ENCODE measurements at places on chromosomes 16 and 17.

- DNase-seq, result no peak
Measured at GRCh38 chr17:48816438-48816773, 623 bp downstream of the TTLL6 start.

DNA sequence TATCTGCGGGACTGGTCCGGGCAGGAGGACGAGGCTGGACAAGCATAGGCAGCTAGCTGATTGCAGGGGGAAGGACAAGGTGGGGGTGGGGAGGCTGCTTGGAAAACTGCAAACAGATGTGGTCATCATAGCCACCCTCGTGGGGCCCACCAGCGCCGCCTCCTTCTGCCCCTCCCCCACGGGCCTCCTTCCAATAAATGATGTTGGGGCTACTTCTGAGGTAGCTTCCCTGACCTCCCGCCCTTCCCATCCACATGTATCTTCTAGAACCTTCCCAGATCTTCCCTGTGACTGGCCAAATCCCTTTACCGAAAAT is 12.3 kb upstream of the CDC42EP4 start:
- DNase-seq, result peak; percentile 40

DNA sequence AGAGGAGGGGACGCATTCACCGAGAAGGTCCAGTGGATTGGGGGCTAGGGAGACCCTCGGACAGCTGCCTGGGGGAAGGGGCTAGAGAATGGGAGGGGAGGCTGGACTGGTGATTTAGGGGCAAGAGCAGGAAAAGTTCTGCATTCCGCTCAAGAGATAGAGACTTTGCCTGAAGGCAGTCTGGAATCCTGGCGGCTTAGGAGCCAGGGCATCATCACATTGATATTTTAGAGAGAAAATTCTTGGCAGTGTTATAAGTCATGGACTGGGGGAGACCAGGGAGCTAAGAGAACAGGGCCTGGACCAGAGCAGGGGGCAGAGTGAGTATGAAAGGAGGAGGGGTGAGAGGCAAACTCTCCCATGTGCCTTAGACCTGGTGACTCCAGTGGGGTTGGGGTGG is 35.8 kb downstream of the MSI2 start:
- DNase-seq, result no peak

DNA sequence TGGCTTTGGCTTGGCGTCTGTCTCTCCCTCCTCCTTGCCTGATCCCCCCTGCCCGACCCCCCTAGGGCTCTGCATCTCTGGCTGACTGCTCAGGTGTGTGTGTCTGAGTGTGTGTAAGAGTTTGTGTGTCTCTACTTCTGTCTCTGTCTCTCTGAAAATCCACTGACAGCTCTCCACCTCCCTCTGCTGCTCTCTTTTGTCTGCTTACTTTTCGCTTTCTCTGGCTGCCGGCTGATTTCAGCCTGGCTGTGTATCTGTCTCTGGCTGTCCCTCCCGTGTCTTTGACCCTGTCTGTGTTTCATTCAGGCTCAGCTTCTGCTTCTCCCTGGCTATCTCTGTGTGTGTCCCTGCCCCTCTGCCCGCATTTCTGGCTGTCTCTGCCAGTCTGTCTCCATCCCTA is 3.8 kb upstream of the SPEM1 start:
- no peak for DNase-seq

DNA sequence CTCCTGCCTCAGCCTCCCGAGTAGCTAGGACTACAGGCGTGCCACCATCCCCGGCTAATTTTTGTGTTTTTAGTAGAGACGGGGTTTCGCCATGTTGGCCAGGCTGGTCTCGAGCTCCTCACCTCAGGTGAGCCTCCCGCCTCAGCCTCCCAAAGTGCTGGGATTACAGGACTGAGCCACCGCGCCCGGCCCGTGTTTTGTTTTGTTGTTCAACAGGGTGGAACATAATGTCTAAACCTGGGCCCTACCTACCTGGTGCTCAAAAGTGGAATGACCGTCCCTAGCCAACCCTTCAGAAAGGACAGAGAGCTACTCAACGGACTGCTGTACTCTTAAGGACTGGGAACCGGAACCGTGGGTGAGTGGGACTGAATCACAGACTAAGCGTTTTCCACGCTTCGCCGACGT is 772 bp upstream of the KIF22 start:
- DNase-seq, result no peak

DNA sequence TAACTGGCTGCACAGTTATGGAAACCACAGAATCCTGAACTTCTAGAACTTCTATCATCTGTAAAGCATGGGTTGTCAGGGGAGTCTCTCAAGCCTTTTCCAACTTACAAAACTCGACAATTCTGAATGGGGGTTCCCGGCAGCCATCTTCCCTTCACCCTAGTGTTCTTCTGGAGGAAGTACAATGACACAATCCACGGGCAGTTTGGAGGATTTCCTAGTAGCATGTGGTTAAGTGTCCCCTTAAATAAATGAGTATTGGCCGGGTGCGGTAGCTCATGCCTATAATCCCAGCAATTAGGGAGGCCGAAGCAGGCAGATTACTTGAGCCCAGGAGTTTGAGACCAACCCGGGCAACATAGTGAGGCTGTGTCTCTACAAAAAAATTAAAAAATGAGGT is 2.1 kb downstream of the SLC16A6 start:
- peak; percentile 27 for DNase-seq

DNA sequence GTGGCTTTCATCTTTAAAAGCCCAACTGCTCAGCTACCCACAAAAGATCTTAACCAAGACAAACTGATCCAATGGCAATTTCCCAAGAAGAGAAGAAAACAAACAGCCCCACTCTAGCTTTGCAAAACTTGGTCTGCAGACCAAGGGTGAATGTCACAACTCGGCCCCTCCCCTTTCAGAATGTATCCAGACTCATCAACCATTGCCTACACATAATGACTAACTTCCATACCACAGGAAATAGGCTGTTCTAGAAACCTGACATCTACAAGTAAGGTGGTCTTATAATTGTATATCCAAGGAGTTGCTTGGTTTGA is 16.0 kb downstream of the DCUN1D3 start:
- DNase-seq, result no peak

- DNase-seq, result peak; percentile 81
Measured at GRCh38 chr17:32445074-32445415, 735 bp downstream of the PSMD11 start.

DNA sequence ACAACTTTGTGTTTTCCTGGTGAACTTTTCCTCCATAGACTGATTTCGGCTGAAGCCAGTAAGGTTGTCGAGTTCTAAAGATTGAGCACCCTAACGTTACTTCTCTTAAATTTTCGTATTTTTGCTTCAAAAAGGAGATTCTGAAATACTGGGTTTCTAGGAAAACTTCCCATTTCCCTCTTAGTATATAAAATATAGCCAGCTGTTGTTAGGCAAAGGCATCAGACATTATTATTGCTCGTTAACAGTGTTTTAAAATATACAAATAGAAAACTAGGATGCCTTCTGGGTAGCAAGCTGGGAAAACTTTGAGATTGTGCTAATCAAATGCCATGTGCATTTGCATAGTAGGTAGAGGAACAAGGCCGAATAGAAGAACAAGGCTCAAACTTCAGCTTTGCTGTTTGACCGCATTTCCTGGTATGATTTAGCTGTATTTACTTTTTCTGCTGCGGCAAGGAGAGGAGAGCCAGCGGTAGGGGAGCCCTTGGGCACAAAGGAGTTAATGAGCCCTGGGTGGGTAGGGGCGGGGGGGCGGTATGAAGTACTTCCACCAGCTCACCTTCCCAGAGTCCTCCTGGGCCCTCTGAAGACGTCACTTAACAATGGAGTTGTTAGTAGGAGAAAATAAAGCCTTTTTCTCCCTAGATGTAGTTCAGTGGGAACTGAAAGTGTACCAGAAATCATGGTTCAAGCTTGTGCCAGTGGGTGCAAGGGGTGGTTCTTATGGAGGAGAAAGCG is 151.9 kb downstream of the MSI2 start:
- peak; percentile 83 for DNase-seq

DNA sequence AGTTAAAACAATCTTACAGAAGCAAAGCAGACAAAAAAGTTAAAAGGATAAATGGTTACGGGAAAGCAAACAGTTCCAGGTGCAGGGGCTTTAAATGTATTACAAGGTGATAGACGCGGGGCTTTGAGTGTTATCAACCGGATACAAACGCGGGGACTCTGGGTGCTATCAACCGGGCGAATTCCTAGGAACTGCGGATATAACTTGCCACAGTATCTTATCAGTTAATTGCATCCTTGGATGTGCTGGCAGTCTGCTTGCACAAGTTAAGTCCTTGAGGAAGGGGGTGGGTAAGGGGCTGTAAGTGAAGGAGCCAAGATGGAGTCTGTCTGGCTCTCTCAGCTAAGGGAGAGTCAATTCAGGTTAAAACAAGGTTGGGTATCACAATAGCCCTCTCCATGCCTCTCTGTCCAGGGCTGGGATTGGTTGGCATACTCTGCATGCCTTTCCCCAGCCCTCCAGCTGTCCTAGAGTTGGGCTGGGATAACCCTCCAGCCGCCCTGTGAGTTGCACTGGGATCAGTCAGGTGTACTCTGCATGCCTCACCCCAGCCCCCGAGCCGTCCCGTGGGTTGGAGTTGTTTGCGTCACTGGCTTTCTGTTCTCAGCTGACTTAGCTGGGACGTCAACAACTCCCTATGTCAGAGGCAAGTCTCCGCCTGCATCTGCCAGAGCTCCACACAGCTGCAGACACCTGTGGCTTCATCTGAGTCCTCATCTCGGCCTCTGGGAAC is 40.9 kb downstream of the TMEM235 start:
- DNase-seq, result peak; percentile 97

GRCh38 chr17:63760771-63761539 is 12.4 kb downstream of the CCDC47 start:
- DNase-seq, result peak; percentile 17

DNA sequence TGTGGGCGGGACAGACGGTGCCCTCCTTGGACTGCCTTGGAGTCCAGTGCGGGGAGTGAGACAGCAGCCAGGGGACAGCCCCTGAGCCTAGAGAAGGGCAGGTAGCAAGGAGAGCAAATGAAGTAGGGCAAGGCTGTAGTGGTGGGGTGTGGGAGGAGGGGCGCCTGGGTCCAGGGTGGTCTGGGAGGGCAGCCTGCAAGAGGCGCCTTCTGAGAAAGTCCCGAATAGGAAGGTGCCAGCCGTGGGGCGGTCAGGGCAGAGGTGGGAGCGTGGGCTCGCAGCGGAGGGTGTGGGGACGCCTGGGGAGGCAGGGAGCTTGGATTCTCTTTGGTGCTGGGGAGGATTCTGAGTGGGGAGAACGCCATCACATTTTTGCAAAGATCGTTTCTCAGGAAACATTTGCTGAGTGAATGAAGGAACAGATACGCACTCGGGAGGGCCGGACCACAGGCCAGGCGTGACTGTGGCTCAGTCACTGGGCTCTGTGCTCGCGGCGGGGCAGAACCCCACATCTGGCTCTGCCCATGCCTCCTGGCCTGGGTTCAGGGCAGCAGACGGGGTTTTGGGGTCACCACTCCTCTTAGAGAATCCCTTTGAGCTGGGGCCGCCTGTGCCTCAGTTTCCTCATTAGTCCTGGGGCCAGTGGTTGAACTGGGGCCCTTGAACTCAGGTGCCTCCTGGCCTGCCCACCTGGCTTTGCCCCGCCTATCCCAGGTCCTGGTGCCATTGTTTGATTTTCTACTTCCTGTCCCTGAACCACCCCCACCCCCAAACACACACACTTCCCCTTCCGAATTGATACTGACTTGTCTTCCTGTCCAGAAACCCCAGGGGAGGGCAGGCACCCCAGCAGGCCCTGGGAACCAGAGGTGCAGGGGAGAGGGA is 4.2 kb downstream of the SNN start:
- DNase-seq, result no peak

DNA sequence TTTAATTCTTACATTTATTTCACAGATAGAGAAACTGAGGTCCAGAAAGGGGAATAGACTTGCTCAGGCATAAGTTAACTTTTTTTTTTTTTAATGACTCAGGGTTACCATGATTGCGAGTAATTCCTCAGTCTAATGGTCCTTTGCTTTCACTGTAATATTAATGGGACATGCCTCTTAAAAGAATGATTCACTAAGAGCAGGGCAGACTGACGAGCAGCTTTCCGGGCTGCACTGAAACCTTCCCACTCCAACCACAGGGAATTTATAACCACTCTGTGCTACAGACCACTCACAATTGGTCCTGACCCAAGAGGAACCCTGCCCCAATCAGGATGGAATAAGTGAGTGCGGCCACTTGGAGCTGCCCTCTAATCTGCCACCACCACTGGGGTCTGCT is 5.7 kb downstream of the HOXB2 start:
- no peak for DNase-seq

DNA sequence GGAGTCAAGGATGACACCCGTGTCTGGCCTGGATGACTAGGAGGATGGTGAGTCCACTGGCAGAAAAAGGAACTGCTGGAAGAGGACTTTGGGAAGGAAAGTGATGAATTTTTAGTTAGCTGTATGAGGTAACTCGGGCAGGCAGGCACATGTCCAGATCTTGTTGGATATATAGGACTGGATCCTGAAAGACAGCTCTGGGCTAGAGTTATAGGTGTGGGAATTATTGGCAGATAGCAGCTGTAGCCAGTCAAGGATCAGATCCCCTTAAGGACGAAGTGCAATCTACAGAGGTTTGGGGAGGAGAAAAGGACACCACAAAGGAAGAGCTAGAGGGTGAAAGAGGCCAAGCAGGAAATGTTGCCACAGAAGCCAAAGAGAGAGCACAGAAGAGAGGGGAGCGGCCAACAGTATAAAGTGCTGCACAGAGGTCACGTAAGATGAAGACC is 10.1 kb downstream of the CYB5D1 start:
- no peak for DNase-seq

DNA sequence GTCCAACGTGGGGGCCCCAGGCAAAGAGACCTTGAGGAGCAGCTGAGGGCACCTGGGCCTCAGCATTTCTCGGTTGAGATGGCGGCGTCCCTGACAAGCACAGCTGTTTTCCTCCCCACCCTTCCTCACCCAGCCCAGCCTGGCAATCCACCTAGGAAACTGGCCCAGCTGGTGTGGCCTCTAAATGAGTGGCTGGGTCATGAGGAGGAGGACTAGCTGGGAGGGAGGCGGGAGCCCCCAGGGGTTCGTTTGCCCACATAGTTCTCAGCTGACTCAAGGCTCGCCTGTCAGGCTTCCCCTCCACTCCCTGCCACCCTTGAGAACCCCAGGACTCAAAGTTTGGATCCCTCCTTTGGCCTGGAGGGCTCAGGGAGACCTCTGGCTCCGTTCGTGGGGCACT is 5.9 kb downstream of the RNF222 start:
- peak; percentile 63 for DNase-seq

- no peak for DNase-seq
Measured at GRCh38 chr17:4449736-4450135, 16.0 kb downstream of the SPNS3 start.

DNA sequence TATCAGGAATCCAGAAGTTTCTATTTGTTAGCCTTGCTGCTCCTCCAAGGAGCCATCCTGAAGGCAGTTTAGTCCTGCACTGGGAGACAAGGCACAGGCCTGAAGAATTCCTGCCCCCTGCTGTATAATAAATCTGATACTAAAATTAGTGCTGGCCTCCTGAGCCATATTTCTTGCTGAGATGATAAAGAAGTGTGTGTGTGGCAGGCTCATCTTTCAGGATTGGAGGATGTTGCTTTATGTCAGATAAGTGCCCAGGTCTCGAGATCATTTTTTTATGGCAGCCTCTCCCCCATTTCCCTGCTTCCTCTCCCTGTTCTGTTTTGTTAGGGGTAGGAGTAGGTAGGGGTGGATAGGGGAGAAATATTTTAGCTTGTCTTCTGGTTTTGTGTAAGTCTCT is 26.0 kb downstream of the MSI2 start:
- DNase-seq, result no peak

GRCh38 chr17:17079336-17079735 is 37.1 kb downstream of the MPRIP start:
- DNase-seq, result peak; percentile 91

Data from mesendoderm (in vitro differentiated cells).